ENCODE measurements at places on chromosomes 4 and X. TPM values are rescaled to one million over a fixed set of nuclear protein-coding genes. Genes with fewer than 3 reads are reported as not detected.

DNA sequence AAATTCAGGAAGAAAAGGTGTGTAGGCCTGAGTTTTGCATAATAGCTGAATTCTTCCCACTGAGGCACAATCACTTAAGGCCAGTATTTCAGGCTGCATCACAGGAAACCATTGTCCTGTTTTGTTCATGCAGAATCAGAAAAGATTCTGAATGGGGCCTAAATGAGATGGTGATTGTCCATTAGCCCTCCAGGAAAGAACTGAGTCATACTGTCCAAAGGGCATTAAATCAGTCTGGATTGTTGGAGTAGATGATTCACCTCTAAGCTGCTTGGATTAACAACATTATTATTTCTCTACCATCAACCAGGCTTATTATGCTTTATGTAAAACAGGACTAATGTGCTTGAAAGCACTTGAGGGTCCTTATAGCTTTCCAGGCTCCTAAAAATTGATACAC, 36.2 kb downstream of the CT47B1 start:
- peaks cover 2% of the 10 kb centered on the region for H3K27me3 ChIP-seq
- peaks cover 16% of the 10 kb centered on the region for H3K4me1 ChIP-seq
- no peak overlapping the region for H3K27ac ChIP-seq
- peak; percentile 53 for DNase-seq
- H3K4me3 ChIP-seq: no peak overlapping the region

DNA sequence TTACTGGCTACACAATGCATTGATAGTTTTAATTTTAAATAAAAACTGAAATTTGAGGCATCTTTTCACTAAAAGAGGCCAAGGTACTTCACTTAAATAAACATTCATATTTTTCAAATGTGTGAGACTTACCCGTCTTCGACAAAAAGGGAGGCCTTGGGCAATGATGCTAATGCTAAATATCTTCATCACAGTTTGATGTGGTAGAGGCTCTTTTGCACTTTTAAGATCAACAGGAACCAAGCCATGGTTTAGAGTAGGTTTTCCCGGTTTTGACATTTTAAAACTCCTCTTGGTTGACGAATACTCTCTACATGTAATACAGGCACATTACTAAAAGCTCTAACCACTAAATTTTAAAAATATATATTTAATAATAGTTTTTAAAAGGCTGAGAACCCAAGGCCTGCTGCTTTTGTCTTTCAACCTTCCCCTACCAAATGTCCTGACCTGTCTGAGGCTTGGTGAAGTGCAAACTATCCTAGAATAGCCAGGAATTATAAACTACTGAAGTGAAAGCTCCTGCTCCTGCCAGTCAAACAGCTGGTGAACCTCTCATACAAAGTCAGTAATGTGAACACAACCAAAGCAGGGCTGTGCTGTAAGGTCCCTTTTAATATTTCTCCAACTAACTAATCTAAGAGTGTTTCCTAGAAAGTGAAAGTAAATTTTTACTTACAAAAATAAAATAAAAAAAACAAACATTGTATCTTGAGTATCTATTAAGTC, 153.7 kb downstream of the FBXW7 start:
- peaks cover 13% of the 10 kb centered on the region for H3K4me1 ChIP-seq
- no peak for DNase-seq
- H3K4me3 ChIP-seq: peak overlapping the region; percentile 73

DNA sequence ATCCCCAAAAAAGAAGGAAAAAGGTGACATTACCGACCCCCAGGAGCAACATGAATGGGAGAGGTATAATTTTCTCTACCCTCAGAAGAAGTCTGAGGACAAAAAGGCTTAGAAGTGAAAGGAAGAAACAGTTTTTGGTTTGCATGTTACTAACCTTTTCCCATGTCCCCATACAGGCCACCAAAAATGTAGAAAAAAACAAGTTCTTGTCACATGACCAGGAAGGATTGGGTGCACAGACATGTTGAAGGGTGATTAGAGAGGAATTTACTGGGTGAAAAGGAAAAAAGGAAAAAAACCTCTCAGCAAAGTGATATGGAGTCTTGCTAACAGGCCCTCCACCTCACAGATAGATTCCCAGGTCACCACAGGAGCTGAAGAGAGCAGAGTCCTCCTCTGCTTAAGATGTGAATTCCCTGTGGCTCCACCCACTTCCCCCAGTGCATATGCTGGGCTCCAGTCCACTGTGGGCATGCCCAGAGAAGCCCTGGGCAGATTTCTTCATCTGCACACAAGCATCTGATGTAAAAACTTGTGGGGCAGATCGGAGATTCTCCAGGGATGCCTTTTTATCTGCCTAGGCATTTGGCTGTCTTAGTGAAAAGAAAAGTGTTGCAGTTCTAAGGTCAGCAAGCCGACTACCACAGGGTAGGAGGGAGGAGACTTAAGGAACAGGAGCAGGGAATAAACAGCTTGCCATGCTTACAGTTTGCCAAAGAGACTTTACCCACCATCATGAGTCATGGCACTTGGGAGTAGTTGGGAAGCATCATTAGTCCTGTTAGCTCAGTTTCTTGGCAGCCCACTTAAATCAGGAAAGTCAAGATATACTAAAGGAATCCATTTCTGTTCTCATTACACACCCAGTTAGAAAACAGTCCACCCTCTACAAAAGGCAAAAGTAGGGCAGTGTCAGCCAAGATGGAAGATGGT, 25.0 kb upstream of the PASD1 start:
- H3K4me3 ChIP-seq: no peak overlapping the region
- H3K27me3 ChIP-seq: peaks cover 1% of the 10 kb centered on the region
- no peaks in the 10 kb centered on the region for H3K4me1 ChIP-seq
- H3K36me3 ChIP-seq: no peaks in the 10 kb centered on the region

Gene ACE2
- not detected for total RNA-seq

- peaks cover 20% of the 10 kb centered on the region for H3K27me3 ChIP-seq
- no peaks in the 10 kb centered on the region for H3K4me1 ChIP-seq
- DNase-seq: no peak
- no peak overlapping the region for H3K4me3 ChIP-seq
- H3K36me3 ChIP-seq: no peaks in the 10 kb centered on the region
- H3K27ac ChIP-seq: no peak overlapping the region
Observed at GRCh38 chrX:153533091-153533490, 15.6 kb downstream of the ATP2B3 start.

Gene GDPD2
- total RNA-seq: not detected

GRCh38 chr4:106497271-106497670, 128.7 kb upstream of the GIMD1 start:
- no peak overlapping the region for H3K27ac ChIP-seq
- DNase-seq: no peak
- H3K4me3 ChIP-seq: no peak overlapping the region
- peaks cover 45% of the 10 kb centered on the region for H3K4me1 ChIP-seq

DNA sequence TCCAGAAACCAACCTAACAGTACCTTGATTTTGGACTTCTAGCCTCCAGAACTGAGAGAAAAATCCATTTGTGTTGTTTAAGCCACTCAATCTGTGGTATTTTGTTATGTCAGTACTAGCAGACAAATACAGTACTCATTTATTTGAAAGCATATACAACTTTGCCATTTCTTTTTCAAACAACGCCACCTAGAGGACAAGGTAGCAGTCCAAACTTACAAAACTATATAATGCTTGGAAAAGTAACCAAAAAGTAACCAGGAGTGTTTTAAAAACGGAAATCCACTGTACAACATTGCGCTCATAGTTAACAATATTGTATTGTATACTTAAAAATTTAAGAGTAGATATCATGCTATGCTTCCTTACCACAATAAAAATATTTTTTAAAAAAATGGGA, 37.0 kb upstream of the FGF13 start:
- no peak overlapping the region for H3K4me3 ChIP-seq
- DNase-seq: no peak
- H3K27me3 ChIP-seq: no peaks in the 10 kb centered on the region
- H3K36me3 ChIP-seq: no peaks in the 10 kb centered on the region
- no peaks in the 10 kb centered on the region for H3K4me1 ChIP-seq

GRCh38 chrX:12974796-12975669, at the start of gene TMSB4X:
Gene TMSB4X, plus strand, starts transcription at chrX:12975110.
- peaks cover 9% of the 10 kb centered on the region for H3K27me3 ChIP-seq

DNA sequence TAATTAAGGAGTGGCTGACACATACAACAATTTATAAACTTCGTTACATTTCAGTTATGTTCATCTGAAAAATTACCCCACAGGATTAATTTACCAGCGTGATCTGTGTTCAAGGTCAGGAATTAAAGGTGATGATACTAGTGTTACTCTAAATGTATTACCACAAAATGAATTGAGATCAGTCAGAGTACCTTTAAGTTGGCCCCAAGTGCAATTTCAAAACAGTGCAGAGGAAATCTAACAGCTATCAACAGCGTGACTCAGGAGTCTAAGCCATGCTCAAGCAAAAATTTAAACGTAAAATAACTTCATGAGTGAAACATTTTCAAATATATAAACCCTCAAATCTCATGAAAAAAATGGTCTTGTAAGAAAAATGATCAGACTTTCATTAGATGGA, 18.7 kb downstream of the ANTXR2 start:
- H3K4me3 ChIP-seq: no peak overlapping the region
- no peak for DNase-seq
- no peaks in the 10 kb centered on the region for H3K27me3 ChIP-seq
- H3K36me3 ChIP-seq: peaks cover 57% of the 10 kb centered on the region

DNA sequence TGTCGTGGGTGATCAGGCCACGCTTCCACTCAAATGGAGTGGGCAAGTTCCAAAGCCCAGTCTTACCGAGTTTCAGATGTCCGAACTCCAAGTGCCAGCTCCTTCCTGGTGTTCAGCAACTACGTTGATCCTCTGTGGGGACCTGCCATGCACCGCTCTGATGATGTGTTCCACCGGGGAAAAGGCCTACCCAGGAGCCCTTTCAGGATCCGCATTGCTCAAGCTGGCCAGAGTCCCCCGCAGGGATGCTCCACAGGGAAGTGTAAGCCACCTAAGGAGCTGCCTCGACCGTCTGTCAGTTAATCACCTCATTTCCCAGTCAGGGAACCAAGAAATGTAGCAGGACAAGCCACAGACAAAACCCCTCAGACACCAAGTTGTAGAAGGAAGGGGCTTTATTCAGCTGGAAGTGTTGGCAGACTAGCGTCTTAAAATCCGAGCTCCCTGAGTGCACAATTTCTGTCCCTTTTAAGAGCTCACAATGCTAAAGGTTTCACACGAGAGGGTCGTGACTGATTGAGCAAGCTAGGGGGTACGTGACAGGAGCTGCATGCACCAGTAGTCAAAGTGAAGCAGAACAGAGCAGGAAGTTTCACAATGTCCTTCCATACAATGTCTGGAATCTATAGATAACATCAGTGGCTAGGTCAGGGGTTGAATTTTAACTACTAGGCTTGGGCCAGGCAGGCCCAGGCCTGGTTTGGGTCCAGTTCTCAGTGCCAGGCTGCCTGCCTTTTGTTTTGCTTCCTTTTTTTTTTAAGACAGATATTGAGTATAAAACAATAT, 126.2 kb upstream of the ZDHHC15 start:
- peaks cover 3% of the 10 kb centered on the region for H3K36me3 ChIP-seq
- H3K4me3 ChIP-seq: no peak overlapping the region
- no peak for DNase-seq
- H3K27me3 ChIP-seq: peaks cover 2% of the 10 kb centered on the region

Gene PDE5A
- total RNA-seq: 17.0 TPM

GRCh38 chr4:77184974-77185373, 28.0 kb downstream of the CCNG2 start:
- H3K36me3 ChIP-seq: no peaks in the 10 kb centered on the region
- H3K4me1 ChIP-seq: peaks cover 1% of the 10 kb centered on the region
- H3K27me3 ChIP-seq: peaks cover 48% of the 10 kb centered on the region
- no peak overlapping the region for H3K4me3 ChIP-seq
- H3K27ac ChIP-seq: no peak overlapping the region
- no peak for DNase-seq

DNA sequence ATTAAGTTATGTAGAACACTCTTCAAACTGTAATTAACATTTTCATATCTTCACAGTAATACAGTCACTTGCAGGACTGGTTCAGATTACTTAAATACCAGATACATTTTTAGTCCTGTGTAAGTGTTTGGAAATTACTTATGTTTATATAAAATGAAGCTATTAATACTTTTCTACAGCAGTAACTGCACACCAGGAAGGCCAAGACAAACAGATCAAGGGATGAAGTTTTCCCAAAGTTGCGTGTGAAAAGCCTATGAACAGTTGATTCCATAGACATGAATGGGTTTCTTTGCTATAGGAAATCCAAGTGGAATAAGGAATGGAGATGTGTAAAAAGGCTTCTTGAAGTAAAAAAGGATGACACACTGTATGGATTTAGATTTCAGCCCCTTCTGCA, 28.9 kb upstream of the DRP2 start:
- H3K36me3 ChIP-seq: no peaks in the 10 kb centered on the region
- H3K27me3 ChIP-seq: no peaks in the 10 kb centered on the region
- H3K27ac ChIP-seq: no peak overlapping the region
- H3K4me3 ChIP-seq: no peak overlapping the region
- peaks cover 25% of the 10 kb centered on the region for H3K4me1 ChIP-seq

DNA sequence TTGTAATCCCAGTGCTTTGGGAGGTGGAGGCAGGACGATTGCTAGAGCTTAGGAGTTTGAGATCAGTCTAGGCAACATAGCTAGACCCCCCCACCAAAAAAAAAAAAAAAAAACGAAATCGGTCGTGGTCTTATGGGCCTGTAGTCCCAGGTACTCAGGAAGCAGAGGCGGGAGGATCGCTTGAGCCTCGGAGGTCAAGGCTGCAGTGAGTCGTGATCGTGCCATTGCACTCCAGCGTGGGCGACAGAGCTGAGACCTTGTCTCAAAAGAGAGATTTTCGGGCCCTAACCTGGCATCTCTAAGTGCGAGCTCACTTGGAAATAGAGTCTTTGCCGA, 7.0 kb upstream of the LETM1 start:
- no peak overlapping the region for H3K4me3 ChIP-seq
- DNase-seq: no peak
- no peak overlapping the region for H3K27ac ChIP-seq
- H3K27me3 ChIP-seq: peaks cover 5% of the 10 kb centered on the region

- no peak overlapping the region for H3K4me3 ChIP-seq
- peaks cover 22% of the 10 kb centered on the region for H3K27me3 ChIP-seq
Observed at GRCh38 chr4:184845367-184846021, 19.7 kb upstream of the ACSL1 start.

Gene NUP62CL
- total RNA-seq: not detected

DNA sequence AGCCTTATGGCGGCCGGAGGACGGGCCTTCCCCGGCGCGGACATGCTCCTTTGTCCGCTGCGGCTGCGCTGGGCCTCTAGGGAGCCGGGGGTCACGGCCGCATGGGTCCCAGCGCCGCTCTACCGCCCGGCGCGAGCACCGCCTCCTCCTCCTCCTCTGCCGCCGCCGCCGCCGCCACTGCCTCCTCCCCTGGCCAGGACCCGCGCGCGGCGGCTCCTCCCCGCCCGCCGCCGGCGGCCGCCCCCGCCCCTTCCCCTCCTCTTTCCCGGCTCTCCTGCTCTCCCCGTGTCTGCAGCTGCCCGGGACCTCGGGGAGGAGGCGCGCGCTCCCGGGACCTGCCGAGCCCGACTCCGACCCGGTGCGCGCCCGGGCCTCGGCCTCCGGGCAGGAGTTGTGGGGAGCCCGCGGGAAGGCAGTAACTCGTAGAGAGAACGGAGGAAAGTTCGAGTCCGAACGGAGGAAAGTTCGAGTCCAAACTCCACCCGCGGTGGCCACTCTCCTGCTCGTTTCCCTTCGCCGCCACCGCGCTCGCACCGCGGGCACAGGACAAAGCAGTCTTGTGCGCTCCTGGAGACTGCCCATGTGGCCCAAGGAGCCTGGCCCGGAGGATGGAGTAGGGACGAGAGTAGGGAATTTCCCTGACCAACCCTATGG, at the start of gene ADGRA3:
Gene ADGRA3, minus strand, starts transcription at position 179 of the 654 bp plus-strand sequence. CDS start 282 bp downstream, outside the sequence.
- H3K36me3 ChIP-seq: no peaks in the 10 kb centered on the region
- H3K27me3 ChIP-seq: no peaks in the 10 kb centered on the region
- peak; percentile 40 for DNase-seq
- peak within 1 kb of the TSS; percentile 95 for H3K4me3 ChIP-seq
- H3K4me1 ChIP-seq: peaks cover 40% of the 10 kb centered on the region

Data from HFFc6 (cell line).